ENCODE measurements at places on chromosomes 2 and 18.

DNA sequence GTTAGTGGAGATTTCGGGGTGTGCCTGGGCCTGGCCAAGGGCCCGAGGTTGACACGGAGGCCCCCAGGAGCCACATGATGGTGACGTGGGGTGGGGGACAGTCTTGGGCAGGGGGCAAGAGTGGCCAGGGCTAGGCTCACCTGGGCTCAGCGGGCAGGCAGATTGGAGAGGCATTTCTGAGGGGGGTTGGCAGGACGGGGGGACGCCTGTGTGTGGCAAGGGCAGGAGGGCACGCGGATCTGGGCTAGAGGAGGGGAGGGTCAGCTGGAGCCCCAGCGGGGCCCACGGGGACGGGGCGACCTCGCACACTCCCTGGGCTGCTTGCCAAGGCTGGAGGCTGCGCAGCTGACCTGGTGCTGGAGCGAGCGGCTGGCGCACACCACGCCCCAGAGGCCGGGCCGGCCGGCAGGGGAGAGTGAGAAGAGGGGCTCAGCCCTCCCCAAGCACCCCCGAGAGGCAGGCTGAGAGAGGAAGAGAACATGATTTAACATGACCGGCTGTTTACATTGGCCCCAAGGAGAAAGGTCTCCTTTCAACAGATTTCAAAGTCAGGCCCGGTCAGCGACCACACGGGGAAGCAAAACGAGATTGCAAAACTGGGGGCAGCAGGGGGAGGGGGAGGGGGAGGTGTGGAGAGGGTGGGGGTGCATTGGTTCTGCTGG lies 38.0 kb upstream of the SNED1 start:
- DNase-seq, result no peak

GRCh38 chr2:164479460-164479859 lies 141.8 kb downstream of the GRB14 start:
- no peak for DNase-seq

DNA sequence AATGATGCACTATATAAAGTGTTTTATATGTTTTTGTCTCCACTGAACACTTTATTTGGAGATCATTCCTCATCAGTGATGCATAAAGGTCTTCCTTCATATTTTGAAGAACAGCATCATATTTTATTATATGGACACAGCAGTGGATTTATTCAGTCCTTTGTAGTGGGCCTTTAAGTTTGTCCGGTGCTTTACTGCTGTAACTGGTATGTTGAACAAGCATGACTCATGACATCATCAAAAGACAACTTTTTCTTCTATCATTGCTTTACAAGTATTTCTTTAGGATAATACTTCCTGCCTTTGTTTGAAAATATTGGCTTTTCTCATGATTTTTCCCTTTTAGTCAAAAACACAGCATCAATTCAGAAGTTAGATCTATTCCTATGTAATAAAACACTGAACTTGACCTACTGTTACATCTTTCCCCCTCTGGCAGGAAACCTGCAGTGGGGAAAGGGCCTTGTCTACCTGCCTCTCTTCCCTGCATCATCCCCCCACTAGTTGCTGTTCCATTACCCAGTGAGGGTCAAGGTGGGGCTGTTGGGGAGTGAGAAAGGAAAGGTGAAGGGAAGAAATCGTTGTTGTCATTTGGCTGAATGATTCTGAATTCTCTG lies 241.2 kb downstream of the CYP26B1 start:
- no peak for DNase-seq

- no peak for DNase-seq
These were observed 65.0 kb downstream of the ROCK2 start for GRCh38 chr2:11279398-11279797.

DNA sequence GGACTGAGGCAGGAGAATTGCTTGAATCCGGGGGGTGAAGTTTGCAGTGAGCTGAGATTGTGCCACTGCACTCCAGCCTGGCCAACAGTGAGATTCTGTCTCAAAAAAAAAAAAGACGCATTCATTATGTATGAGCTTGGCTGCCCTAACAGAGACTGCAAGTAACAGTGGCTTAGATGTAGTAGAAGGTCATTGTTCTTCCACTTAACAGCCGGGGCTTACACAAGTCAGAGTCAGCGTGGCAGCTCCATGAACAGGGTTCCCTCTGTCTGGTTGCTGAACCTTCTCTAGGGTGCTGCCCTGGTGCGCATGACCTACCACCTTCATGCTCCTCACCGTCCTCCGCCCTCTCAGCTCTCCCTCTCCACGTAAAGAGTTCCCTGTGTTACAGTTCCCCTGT lies 49.1 kb upstream of the IGFBP2 start:
- DNase-seq, result no peak
